NCI-H1694 treated with DMSO at 0.1 percent for 48 hours (cell line): ENCODE measurements at places on chromosomes 5 and 9.

GRCh38 chr9:98135558-98135934 is 16.5 kb upstream of the TRIM14 start:
- DNase-seq: no peak

DNA sequence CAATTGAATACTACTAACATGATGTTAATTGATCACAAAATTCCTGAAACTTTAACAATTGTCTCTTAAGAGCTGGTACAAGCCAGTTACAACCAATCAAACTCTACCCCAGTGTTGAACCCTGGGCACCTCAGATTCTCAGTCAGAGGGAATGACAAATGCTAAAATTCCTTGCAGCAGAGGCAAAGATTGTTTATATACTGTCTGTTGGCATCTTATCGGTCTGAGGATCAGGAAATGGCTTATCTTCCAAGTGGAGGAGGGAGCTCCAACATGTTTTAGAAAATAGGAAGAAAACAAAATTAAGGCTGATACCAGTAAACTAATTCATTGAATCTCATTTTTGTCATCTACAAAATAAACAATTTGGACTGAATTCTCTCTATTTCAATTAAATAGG is 527.8 kb upstream of the ZNF608 start:
- no peak for DNase-seq

GRCh38 chr5:78353520-78353919 is 6.9 kb upstream of the SCAMP1 start:
- DNase-seq: no peak

- DNase-seq: peak; percentile 95
Observed at GRCh38 chr5:175288048-175288621, 155.8 kb downstream of the DRD1 start.

DNA sequence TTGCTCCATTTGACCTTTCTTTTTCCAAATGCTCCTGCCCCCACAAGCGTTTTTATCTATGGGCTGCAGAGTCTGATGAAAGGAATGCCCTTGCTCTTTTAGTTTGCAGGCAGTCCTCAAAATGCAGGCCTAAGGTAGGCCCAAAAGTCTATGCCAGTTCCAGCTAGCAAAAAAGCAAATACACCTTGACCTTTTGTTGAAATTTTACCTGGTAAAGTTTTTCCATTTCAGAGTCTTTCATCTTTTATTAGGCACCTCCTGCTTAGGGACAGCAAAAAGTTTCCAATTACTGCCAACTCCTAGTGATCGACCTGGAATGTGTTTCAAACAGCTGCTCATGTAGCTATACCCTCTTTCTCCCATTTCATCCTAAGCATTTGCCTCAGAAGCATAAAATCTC is 2.7 kb upstream of the LEAP2 start:
- DNase-seq: no peak

- no peak for DNase-seq
Observed at GRCh38 chr5:98065261-98065909, 708.1 kb upstream of the RGMB start.

GRCh38 chr9:119322184-119322583 is 47.1 kb downstream of the BRINP1 start:
- no peak for DNase-seq

DNA sequence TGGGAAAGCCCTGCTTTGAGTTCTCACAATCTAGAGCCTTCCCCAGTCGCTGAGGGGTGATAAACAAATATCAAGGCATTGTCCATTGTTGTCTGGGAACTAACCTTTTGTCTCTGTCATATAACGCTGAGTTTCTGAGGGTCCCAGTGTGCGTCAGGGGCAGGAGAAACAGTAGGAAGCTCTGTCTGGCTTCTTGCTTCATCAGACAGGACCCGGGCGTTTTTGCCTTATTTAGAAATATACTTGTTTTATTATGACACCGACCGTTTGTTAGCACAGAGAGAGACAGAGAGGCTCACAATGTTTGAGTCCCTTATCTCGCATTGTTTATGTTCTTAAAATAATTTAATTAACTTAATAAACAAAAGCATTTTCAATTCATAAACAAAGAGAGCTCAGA is 204.9 kb upstream of the GAS1 start:
- no peak for DNase-seq

- no peak for DNase-seq
Observed at GRCh38 chr9:108056805-108057386, 567.3 kb upstream of the KLF4 start.

GRCh38 chr9:114611516-114612271 is 603 bp downstream of the TMEM268 start:
- DNase-seq: no peak

- no peak for DNase-seq
Observed at GRCh38 chr5:176492431-176492830, 44.2 kb downstream of the FAF2 start.

GRCh38 chr9:87382900-87383299 is 114.8 kb upstream of the DAPK1 start:
- DNase-seq: no peak

DNA sequence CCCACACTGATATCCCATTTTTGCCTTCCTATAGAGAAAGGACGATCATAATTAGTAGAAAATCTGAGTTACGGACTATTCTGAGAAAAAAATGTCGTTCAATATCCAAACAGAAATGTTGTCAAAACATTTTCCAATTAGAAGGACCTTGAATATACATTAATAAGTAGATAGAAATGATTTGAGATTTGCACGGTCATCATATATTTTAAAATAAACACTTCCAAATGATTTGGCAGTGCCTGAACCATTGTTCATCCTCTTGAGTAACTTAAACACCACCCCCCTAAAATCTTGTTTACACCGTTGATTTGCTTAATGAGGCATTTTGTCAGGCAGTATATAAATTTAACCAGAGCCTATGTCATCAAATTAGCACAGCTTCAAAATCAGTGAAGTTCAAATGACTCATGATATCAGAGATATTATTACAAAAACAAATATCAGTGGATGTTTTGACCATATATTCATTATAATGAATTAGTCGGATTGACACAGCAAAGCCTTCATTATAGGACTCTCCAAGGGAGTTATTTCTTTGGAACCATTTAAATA is 105.0 kb downstream of the ACTL7B start:
- DNase-seq: no peak

DNA sequence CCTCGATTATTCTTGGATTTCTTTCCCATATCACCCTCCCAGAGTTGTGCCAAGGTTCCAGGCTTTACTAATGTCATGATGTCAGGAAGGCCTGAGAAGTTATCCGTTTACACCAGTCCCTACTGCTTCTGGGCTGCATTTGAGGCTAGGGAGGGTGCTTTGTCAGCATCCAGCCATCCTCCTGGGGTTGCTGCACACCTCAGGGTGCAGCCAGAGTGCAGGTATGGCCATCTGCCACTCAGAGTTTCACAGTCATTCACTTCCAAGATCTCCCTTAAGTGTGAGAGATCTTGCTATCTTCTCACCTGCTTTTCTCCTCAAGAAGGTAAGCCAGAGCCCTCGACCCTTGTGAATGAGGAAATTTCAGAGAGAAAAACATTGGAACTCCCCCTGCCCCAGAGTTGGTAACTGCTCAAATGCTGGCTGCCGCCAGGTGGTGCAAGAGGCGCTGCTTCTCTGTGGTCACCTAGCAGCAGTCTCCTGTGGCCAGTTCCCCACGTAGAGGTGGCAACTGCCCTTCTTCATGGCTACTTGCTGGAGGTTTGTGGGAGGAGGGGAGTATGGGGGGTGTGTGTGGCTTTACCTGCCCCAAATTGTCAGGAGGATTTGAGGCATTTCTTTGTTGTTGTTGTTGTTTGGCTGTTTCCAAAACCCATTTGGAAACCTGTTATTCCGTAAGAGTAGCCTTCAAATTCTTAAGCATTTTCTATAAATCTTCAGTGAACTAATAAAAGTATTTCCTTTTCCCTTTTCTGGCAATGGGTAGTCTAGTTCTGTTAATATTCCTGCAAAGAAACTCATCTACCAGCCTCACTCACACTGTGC is 259.6 kb upstream of the DMRT1 start:
- DNase-seq: no peak

GRCh38 chr9:34994260-34994899 is 4.8 kb downstream of the DNAJB5 start:
- peak; percentile 48 for DNase-seq

DNA sequence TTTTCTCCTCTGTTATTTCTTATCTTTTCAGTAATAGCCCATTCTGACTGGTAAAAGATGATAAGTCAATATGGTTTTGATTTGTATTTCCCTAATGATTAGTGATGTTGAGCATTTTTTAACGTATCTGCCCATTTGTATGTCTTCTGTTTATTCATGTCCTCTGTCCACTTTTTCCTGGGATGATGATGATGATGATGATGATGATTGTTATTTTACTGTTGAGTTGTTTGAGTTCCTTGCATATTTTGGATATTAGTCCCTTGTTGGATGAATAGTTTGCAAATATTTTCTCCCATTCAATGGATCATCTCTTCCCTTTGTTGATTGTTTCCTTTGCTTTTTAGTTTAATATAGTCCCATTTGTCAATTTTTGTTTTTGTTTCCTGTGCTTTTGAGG is 27.0 kb downstream of the UTP15 start:
- DNase-seq: no peak

- peak; percentile 82 for DNase-seq
Observed at GRCh38 chr5:73496984-73497457, 1.2 kb upstream of the BTF3 start.

DNA sequence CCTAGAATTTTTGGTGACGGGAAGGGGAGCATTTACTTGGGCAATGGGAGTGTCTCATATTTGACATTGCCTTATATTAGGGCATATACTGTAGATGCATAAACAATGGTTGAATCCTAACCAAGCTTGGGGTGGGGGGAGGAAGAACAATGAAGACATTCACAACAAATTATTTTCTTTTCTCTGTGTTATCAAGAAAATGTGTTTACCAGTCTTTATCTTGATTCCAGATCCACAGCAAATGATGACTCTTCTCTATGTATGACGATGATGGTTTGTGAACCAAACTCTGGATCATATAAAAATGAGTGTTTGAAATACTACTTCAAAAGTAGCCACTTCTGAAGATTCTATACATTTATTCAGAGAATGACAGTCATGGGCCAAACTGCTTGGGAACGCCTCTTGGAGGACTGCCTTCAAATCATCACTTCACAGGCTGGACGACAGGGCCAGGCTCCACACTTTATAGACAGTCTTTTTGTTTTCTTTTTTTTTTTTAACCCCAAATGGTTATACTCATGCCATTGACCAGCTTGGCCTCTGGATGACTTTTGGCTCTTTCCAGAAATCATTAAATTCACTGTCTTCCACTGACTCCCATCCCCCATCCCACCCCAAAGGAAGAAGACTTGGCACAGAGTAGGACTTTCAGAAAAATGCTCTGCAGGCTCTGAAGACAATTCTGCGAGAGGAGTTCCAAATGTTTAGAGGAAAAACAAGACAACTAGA is 123.8 kb upstream of the LIFR start:
- DNase-seq: no peak

DNA sequence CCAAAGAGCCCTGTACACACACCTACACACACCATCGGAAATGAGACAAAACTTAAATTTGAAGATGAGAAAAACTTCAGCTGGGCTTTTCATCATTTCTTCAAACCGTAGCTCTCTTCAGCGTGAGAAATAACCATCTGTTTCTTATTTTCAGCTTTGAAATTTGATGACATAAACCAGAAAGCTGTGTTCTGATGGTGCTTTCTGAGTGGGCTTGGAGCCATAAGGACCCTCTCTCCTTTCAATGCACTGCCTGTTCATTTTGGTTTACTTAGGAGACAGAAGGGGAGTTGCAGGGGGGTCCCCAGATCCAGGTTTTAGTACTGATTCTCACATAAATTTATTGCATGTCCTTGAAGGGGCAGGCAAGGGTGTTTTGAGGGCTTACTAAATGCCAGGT is 9.5 kb downstream of the FBXO10 start:
- no peak for DNase-seq

GRCh38 chr9:94139672-94140417 is 55.6 kb downstream of the PTPDC1 start:
- no peak for DNase-seq

DNA sequence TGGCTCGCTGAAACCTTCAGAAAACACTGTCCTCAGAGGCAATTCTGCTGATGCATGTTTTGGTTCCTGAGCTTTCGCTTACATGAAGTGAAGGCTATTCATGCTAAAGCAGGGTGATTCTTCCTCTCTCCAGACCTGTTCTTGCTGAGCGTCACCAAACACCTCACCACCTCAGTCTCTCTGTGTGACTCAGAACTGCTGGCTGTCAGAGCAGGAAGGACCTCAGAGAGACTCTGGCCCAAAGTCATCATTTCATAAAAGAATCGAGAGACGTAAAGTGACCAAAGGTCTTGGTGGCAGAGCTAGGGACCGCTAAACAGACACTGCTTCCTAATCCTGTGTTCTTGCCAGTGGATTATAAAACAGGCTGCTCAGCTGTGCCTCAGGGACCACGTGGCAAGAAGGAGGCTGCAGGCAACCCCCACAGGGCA is 73.8 kb downstream of the LHFPL2 start:
- DNase-seq: no peak

DNA sequence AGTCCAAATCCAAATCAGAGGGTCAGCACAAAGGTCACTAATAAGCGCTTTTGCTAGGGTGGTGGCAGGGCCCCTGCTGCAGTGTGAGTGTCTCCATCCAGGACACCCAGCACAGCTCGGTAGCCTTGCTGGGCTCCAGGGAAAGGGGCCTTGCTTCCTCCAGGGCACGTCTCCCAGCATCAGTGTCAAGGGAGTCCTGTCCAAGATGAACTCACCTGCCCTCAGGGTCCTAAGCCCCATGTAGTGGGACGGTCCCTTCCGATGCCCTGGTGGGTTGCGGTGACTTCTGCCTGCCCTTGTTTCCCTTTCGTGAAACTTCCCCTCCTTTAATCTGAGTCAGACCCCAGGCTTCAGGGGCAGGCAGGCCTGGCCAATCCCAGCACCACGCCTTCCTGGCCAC is 101.7 kb downstream of the ZNF354C start:
- no peak for DNase-seq

DNA sequence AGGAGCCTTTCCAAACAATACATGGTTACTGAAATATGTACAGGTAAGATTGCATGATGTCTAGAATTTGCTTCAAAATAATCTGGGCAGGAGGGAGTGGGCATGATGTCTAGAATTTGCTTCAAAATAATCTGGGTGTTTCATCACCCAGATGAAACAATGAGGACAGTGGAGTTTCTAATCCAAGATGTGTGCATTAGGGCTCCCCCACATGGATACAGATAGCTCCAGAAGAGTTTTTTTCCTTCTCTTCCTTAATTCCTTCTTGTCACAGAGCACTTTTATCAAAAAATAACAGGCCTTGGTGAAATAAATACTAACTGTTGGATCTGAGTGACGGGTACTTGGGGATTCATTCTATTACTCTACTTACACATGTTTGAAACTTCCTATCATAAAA is 14.9 kb downstream of the ATOX1 start:
- no peak for DNase-seq

DNA sequence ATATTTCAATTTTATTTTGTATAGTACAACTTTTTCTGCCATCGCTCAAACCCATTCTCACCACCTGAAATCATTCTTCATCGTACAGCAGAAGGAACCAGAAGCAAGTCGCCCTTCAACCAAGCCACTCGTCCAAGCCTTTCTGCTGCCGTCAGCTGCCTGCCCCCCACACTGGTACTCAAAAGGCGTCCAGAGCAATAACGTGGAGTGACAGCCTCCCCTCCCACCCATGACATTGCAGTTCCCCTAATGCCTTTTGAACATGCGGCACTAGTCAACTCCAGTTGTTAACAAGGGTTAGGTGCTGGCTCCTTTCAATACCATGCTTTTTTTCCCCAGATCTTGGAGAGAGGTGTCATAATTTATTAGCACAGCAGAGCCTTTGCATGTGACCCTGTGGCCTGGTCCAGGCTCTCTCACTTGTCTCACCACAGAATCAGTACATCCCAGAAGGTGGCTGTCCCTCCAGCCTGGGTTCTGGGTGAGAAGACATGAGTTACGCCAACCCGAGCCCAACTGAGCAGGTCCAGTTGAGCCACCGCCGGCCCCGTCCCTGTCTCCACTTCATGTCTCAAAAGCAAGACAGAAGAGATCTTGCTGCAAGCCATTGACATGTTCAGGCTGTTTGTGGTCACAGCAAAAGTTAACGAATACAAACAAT is 20.4 kb upstream of the MED10 start:
- no peak for DNase-seq
